ENCODE measurements at places on chromosomes 6 and 20.

DNA sequence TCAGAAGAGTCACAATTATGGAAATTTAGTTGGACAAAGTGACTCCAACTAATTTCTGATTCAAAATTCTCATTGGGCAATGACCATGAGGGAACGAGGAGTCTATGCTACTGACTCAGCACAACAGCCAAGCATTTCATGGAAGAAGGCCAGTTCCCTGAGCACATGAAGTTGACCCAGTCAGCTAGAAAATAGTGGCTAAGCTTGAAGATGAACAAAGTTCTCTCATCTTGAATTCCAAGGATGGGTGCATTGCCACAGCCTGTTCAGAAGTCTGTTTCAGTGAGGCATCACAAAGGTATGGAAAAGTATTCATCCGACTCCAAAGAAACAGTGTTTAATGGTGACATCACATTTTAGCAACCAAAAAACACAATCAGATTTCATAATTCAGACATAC lies 676.9 kb downstream of the HACE1 start:
- peak; percentile 56 for DNase-seq

GRCh38 chr6:74598462-74599393 lies 607.1 kb downstream of the COL12A1 start:
- peak; percentile 93 for DNase-seq

DNA sequence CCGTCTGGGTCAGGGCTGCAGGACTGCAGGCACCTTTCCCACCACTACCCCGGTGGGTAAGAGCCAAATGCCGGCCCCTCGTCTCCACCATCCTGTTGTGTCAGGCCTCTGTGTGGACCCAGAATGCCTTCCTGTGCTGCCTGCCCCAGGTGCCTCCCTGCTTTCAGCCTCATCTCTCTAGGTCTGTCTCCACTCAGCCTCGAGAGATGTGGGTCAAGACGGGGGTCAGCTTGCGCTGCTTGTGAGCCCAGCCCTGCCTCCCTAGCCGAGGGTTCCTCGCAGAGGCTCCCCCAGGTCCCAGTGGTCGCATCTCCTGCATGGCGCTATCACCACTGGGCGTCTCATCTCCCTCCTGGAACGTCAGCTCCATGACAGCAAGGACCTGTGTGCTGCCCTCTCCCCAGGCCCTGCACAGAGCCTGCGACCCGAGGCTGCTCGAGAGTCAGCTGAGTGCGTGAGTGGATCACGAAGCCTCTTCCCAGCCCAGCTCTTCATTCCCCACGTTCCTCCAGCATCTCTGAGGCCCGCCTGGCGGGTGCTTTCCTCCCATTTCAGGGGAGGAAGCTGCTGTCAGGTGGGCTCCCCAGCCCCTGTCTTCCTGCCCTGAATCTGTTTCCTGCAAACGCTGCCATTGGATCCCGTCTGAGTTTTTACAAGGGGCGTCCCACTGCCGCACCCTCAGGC lies 38.7 kb upstream of the ZBP1 start:
- no peak for DNase-seq

GRCh38 chr6:106572875-106573585 lies 56.3 kb downstream of the RTN4IP1 start:
- no peak for DNase-seq

- no peak for DNase-seq
Measured at GRCh38 chr6:136323431-136324112, 33.9 kb upstream of the BCLAF1 start.

- no peak for DNase-seq
Measured at GRCh38 chr20:15986690-15987089, 586.6 kb downstream of the KIF16B start.

DNA sequence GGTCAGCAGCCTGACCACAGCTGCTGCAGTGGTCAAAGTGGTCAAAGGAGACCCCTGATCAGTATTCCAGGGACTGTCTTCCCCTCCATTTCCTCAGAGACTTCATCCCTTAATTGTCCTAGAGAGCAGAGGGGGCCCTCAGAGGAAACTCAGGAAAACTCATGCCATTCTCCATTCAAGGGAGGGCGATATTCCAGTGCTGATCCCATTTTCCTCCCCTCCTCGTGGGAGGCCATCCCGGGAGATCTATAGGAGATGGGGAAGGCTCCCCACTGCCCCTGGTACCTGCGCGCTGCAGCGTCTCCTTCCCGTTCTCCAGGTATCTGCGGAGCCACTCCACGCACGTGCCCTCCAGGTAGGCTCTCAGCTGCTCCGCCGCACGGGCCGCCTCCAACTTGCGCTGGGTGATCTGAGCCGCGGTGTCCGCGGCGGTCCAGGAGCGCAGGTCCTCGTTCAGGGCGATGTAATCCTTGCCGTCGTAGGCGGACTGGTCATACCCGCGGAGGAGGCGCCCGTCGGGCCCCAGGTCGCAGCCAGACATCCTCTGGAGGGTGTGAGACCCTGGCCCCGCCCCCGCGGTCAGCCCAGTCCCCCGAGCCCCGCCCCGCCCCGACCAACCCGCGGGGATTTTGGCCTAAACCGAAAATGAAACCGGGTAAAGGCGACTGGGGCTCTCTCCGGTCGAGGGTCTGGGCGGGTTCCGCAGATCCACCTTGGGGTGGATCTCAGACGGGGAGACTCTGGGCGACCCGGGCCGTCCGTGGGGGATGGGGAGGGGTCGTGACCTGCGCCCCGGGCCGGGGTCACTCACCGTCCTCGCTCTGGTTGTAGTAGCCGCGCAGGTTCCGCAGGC lies 878 bp downstream of the HLA-C start:
- DNase-seq = peak; percentile 38

GRCh38 chr20:52619101-52619500 lies 353.1 kb upstream of the TSHZ2 start:
- DNase-seq = no peak

DNA sequence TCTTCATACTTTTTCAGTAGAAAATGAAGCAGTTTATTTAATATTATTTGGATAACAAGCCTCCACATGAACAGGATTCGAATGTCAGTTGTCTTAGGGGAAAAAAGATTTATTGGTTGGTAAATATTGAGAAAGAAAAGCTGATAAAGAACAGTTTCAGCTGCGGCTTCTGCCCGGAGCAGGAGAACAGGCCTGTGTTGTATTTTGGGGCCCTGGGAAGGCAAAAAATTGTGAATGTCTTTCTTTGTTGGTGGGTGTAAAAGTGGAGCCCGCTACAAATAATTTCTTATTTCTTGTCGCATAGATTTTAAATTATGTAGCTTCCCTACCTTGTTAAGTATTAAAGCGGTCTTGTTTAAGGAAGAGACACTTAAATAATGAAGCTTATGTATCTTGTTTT lies 90.5 kb upstream of the PAX1 start:
- no peak for DNase-seq

- peak; percentile 56 for DNase-seq
Measured at GRCh38 chr6:36929607-36930006, 24.9 kb upstream of the PI16 start.

- DNase-seq = peak; percentile 6
Measured at GRCh38 chr6:121932076-121932991, 467.1 kb upstream of the HSF2 start.

DNA sequence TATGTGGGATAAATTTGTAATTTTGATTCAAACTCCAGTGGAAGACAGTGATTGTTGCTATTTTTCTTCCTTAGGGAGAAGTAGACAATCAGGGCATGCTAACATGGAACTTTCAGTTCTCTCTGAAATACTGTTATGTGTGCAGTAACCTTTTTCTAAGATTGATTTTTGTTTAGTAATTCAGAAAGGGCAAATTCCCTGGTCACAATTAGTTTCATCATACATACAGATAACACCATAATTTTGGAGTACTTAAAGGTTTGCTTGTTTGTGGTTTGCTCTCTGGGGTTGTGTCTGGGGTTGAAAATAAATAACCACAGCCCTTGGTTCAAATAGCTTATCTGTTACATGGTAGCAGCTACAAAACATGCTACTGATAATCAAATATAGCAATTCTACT lies 34.4 kb downstream of the ADGRG6 start:
- DNase-seq = no peak

DNA sequence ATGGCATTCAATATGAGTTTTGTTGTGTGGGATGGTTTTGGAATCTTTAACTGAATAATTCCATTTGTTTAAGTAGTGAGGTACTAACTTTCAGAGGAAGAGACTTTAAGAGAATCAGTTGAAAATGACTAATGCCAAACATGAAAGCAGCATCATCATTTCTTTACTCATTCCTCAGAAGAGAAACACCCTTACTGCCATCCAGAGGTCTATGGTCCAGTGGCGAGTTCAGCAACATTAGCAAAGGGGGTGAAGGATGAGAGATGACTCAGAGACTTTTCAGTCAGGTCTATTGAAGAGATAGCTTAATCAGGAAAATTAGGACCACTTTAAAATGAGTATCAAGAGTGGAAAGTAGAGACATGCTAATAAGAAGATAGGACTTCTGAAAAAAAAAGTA lies 118.8 kb downstream of the COL19A1 start:
- peak; percentile 76 for DNase-seq

DNA sequence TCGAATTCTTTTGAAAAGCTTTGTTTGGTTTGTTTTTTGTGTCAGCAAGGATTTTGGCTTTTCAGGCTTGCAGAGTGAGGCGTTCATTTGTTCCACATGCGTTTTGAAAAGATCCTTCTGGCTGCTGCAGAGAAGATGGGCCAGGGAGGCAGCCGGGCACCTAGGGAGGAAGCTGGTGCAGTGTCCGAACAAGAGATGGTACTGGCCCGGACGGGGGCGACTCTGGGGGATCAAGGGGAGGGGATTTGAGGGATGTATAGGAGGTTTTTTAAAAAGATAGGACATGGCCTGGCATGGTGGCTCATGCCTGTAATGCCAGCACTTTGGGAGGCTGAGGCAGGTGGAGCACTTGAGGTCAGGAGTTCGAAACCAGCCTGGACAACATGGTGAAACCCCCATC lies 55.3 kb downstream of the DLGAP4 start:
- DNase-seq = no peak

DNA sequence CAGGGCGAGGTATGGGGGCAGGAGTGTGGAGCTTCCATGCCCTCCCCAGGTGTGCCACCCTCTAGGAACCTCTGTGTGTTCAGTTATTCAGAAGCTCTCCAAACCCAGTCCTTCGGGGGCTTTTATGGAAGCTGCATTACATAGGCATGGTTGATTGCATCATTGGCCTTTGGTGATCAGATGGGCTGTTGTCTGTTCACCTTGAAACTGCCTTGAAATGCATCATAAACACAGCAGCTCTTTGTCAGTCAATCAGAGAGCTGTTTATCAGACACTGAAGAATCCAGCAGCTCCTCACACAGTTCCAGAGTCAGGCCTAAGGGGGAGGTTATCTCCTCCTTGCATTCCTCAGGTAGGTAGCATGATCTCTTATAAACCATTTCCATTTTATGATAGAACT lies 62.4 kb downstream of the E2F3 start:
- DNase-seq = no peak

DNA sequence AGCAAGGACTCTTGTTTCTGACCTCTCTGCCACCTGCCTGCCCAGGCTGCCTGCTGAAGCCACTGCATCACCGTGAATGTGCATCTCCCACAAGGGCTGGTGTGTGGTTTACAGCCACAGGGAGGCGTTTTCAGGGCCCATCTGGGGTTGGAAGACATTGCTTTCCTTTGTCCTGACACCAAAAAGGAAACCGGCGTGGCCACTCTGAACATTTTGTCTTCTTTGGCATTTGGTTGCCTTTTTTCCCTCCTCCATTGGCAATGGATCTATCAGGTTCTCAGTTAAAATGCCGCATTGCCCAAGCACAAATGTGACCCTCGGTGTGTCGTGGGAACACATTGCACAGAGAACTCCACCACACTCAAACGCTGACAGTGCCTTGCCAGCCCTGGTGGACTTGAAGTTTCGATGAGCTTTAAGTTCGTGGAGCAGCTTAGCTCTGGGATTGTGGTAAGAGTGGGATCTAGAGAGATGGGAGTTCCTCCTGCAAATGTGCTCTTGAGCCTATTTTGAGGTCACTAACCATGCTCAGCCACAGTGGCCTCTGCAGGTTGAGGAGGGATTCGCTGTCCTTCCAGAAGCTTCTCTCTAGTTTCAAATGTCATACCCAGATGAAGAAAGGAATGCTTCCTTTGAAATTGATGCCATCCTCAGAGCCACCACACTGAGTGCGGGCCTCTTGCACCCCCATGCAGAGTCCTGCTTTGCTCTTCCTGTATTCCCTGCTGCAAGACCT lies 14.8 kb upstream of the PCK1 start:
- DNase-seq = no peak

Data from bronchial epithelial cell (primary cell).